Kidney epithelial cell (primary cell): ENCODE measurements at places on chromosomes 3 and 15.

GRCh38 chr3:141793476-141794260, 30.5 kb downstream of the GRK7 start:
- DNase-seq: no peak

DNA sequence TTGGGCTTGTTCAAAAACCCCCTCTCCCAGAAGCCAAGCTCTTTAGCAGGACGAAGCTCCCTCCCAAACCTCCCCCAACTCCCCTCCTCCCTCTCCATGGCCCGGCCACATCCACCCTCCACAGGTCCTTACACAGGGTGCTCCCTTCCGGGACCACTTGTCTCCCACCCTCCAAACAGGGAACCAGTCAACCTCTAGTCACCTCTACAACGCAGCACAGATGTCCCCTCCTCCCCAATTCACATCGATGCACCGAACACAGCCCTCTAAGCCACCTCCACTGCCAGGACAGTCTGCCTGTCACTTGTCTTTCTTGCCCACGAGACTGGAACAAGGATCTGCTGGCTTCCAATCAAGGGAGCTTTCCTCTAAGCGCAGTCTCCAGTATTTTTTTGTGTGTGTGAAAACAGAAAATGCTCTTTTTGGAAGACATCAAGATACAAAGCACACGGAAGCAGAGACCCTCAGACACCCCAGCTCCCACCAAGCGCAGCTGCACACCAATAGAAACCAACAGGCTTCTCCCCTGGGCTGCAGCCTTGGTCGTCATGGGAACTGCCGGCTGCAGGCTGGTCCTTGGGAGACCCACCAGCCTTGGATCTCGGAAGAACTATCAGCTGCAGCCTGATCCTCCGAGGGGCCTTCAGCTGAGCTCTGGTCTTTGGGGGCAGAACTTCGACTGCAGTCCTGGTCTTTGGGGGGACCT, 26.5 kb downstream of the IQSEC1 start:
- no peak for DNase-seq

- no peak for DNase-seq
These were observed 13.7 kb upstream of the HEG1 start for GRCh38 chr3:125069452-125069851.

GRCh38 chr3:125318871-125319270, 56.3 kb downstream of the ZNF148 start:
- no peak for DNase-seq

DNA sequence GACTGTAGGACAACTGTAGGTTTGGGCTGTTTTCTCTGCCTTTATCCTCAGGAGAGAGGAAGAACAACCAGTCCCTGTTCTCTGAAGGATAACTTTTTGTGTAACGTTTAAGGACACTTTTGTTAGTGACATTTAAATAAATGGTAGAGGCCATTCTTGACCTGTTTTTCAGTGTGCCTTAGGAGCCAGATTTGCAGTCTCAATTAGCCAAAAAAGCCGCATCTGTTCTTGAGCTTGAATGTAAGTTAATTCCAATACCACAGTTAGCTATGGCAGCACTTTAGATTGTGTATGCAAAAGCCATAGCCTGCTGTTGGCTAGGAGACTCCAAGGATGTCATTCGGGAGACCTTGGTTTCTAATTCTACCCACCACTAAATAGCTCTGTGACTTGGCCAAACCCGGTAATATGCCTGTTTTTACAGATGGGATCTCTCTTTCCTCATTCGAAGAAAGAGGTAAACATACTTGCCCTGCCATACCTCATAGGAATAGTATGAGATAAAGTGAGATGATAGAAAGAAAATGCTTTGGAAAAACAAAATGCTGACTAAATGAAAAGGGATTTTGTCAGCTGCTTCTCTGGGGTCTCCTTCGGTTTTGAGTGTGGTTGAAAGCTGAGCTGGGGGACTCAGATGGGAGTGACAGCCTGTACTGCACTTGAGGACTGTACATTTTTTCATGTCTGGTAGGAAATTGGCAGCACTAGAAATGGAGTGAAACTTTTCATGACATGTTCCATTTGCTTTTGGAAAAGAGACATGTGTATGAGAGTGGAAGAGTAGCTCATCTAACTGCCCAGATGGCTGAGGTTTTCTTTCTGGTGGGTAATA, 57.3 kb upstream of the ROPN1 start:
- no peak for DNase-seq

DNA sequence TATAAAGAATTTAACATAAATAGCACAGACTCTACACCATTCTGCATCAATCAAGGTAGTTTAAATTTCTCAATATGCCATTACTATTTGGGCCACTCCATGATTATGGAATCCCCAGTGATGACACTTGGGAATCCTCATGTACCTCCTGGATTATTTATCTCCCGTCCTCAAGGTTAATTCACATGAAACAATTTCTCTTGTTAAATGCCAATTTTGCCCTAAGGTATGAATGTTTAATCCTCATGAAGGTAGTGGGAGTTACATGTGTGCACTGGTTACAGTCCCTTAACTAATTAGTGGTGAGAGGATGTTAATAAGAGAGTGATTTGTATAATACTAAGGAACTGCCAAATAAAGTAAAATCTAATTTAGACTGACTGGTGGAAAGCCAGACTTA, 372.3 kb upstream of the MDFIC2 start:
- DNase-seq: no peak

DNA sequence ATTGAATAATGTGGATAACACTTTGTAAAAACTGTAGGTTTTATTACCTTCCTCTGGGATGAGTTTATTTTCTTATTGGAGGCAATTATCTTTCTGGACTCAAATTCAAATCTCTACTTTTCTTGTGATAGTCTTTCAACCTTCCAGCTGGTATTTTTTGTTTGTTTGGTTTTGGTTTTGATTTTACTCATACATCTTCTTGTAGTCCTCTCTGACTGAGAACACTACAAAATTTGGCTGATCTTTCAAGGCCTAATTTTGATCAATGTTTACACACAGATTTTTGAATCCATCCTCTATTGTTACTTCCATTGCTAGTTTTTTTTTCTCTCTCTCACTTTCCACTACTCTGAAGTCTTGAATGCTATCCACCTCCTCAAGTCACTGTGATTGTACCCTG, 303.8 kb upstream of the NECTIN3 start:
- DNase-seq: no peak

DNA sequence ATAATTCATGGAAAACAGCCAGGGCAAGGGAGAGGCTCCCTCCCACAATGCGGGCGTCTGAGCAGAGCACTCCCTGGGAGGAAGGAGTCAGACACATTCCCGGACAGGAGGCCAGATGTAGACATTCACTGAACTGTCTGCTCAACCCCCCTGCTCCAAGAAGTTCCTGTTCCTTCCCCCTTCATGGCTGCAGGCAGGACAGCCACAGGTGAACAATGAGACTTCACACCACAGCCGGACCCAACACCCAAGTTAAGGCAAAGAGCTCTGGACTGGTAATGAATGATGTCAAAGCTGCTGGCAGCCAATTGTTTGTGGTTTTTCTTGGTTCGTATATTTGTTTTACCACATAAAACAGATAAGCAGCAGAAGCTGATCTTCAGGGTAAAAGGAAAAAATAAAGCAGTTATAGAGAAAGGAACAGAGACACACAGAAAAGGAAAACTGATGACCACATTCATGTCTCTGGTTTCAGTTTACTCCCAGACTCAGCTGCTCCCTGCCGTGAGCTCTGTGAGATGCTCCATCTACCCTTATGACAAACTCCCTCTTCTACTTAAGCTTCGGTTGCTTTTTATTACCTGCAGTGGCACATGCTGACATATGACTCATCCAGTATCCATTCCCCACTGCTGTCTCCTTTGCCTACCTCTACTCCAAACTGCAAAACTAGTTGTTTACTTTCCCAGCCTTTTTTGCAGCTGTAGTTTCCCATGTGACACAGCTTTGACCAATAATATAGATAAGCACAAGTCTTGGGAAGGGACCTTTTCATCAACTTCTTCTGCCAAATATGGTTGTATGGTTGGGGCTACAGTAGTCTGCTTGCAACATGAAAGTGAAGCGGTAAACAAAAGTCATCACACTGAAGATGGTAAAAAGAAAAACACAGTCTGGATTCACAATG, 33.1 kb downstream of the DZIP1L start:
- peak; percentile 90 for DNase-seq

DNA sequence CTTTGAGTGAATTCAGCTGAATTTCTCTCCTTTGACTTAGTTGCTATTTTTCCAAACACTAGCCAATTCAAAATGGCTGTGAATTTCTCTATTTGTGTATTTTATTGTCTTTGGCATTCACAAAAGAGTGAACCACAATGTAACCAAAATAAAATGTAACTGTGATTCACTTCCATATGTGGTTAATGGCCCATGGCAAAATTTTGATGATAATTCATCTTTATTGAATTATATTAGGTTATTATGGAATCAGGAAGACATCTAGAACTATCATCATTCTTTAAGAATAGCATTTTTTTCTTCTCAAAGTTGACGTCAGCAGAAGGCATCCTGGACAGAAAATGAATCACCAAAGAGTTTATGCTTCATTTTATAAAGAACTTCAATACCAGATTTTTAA, 705.3 kb upstream of the NAALADL2 start:
- DNase-seq: no peak

GRCh38 chr3:171850320-171850959, 7.3 kb downstream of the TMEM212 start:
- DNase-seq: no peak

DNA sequence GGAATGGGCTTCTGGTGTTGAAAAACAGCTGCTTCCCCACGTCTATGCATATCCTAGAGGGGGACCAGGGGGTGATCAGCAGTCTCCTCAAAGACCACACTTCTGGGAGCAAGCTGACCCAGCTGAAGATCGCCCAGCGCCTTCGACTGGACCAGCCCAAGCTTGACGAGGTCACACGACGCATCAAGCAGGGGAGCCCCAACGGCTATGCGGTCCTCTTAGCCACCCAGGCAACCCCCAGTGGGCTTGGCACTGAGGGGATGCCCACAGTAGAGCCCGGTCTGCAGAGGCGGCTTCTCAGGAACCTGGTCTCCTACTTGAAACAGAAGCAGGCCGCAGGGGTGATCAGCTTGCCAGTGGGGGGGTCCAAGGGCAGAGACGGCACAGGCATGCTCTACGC, 2.5 kb downstream of the RBM15B start:
- no peak for DNase-seq

- DNase-seq: no peak
These were observed 79.8 kb upstream of the IQSEC1 start for GRCh38 chr3:13152826-13153710.

DNA sequence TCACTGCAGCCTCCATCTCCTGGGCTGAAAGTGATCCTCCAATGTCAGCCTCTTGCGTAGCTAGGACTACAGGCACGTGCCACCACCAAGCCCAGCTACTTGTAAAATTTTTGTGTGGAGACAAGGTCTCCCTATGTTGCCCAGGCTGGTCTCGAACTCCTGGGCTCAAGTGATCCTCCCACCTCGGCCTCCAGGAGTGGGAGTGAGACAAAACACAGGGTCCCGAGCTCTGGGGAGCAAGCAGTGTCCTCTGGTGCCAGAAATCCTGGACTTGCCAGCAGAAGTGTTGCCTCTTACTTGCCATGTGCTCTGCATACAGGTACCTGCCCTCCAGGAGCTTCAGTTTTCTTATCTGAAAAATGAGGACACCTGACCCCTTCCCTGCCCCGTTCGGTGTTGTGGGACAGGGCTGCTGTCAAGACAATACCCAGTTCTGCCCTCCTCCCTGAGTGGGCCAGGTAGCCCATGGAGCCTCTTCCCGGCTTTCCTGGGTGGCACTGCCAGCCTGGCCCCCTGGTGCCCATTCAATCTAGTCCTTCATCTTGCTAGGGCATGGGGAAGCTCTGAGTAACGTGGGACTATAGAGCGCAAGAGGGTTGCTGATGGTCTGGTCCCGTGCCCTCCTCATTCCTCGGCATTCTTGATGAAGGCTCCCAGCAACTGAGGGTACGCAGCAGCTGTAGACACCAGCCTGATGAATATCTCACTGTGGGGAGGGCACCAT, 164.6 kb downstream of the GOLGA6L4 start:
- DNase-seq: no peak

- no peak for DNase-seq
These were observed 1.9 kb upstream of the THBS1 start for GRCh38 chr15:39578851-39579486.

DNA sequence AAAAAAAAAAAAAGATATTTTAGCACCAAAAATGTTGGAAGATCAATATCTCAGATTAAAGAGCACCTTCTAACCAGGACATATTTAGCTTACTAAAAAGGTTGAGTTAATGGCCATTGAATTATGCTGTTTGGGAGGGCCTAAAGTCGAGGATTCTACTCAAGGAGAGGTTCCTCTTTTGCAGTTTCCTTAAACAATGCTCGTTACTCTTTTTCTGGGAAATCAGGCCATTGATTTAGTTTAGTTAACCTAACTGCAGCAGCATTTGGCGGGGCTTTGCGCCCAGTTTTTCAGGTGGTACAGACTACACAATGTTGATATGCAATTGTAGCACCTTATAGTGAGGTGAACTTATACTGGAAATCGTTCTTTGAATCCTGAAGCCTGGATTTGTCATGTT, 6.8 kb downstream of the ABHD2 start:
- DNase-seq: no peak

GRCh38 chr3:69628951-69629350, 110.3 kb upstream of the MITF start:
- no peak for DNase-seq

DNA sequence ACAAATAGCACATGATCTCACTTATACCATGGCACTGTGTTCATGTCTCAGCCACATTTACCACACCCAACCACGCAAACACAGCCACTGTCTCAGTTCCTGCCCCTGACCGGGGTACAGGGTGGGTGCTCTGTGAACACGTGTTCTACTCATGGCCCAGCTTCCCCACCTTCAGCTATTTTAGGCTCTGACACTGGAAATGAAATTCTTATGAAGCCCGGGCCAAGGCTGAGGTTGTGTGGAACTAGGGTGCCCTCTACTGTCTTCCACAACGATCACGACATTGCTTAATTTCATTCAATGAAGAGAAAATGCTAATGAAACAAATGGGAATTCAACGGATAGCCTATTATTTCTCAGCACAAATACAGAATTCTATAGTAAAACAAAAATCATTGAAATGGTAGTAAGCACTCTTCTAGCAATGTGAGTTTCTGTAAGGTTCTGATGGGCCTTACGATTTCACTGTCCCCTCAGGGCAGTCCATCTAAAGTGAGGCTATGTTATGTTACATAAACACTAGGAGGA, 2.1 kb upstream of the GABRA5 start:
- DNase-seq: no peak

DNA sequence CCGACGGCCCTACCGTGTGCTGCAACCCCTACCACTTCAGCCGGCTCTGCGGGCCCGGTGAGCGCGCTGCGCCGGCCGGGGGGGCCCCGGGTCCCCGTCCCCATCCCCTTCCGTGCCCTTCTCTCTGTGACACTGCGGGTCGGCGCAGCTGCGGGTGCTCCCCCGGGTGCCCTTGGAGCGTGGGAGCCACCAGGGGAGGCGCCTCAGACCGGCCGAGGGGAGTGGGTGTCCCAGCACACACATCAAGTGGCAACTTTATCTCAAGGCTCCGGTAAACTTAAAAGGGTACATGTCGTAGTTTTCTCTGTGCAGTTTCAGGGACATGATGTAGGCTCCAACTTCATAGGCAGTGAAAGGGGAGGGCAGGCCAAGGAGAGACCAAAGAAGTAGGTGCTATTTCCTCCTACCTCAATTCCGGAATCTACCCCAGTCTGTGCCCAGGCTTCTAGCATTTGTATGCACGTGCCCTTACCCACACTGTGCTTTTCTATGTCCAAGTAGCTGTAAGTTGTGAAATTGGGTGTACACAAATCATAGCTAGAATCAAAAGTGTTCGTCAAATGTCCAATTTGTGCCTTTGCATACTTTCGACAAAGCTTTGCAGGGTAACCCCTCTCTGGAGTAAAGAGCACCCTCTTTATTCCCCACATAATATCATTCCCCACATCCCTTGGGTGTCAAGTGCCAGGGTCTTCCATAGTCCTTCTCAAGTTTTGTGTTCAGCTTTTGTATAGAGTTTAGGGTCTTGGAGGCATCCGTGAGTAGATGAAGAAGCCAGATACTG, 2.2 kb downstream of the SMAD6 start:
- DNase-seq: no peak
